ENCODE measurements at places on chromosomes 4 and X. TPM values are rescaled to one million over a fixed set of nuclear protein-coding genes. Genes with fewer than 3 reads are reported as not detected.

The PTCHD1 gene
- total RNA-seq = 1.3 TPM

The UGT2B10 gene
- total RNA-seq = not detected

The SOX3 gene
- total RNA-seq = 0.71 TPM

The DGKK gene
- total RNA-seq = not detected

The F9 gene
- not detected for total RNA-seq

The ARMCX2 gene
- total RNA-seq = 50.1 TPM

The UBA6 gene
- total RNA-seq = 85.7 TPM

The FGB gene
- total RNA-seq = not detected

The PDGFRA gene
- total RNA-seq = 14.1 TPM

The SH2D1A gene
- not detected for total RNA-seq

The STPG2 gene
- 0.66 TPM for total RNA-seq

GRCh38 chr4:89660444-89661172 is 176.4 kb downstream of the SNCA start:
- no peak for DNase-seq
- H3K27ac ChIP-seq = no peak overlapping the region
- H3K4me3 ChIP-seq = no peak overlapping the region
- H3K36me3 ChIP-seq = no peaks in the 10 kb centered on the region
- peaks cover 1% of the 10 kb centered on the region for H3K4me1 ChIP-seq
- H3K27me3 ChIP-seq = no peaks in the 10 kb centered on the region

GRCh38 chrX:105018865-105019264 is 201.6 kb downstream of the TEX13A start:
- peaks cover 7% of the 10 kb centered on the region for H3K4me1 ChIP-seq
- H3K36me3 ChIP-seq = no peaks in the 10 kb centered on the region
- H3K27me3 ChIP-seq = no peaks in the 10 kb centered on the region
- no peak overlapping the region for H3K27ac ChIP-seq

DNA sequence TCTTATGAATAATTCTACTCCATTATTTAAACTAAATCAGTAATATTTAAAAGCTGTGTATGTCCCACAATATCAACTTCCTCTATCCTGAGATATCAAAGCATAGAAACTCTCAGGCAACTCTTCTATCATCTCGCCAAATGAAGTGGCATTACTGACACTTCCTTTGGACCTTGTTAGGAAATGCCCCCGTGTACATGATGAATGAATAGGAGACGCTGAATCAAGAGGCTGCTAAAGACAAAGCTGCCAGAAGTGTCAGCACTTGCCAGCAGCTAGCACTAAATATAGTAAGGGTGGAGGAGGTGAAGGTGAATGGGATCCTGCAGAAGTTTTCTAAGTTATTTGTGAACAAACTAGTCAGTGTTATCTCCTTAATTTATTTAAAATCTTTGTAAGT is 99.5 kb upstream of the BLTP1 start:
- H3K4me1 ChIP-seq = no peaks in the 10 kb centered on the region
- no peak overlapping the region for H3K4me3 ChIP-seq
- DNase-seq = no peak
- no peak overlapping the region for H3K27ac ChIP-seq
- H3K27me3 ChIP-seq = no peaks in the 10 kb centered on the region
- H3K36me3 ChIP-seq = no peaks in the 10 kb centered on the region

GRCh38 chr4:165873298-165874071 is 448 bp downstream of the TLL1 start:
- peaks cover 6% of the 10 kb centered on the region for H3K4me1 ChIP-seq
- peak overlapping the region; percentile 94 for H3K4me3 ChIP-seq
- H3K27ac ChIP-seq = peak overlapping the region; percentile 22
- H3K36me3 ChIP-seq = no peaks in the 10 kb centered on the region
- peaks cover 13% of the 10 kb centered on the region for H3K27me3 ChIP-seq

DNA sequence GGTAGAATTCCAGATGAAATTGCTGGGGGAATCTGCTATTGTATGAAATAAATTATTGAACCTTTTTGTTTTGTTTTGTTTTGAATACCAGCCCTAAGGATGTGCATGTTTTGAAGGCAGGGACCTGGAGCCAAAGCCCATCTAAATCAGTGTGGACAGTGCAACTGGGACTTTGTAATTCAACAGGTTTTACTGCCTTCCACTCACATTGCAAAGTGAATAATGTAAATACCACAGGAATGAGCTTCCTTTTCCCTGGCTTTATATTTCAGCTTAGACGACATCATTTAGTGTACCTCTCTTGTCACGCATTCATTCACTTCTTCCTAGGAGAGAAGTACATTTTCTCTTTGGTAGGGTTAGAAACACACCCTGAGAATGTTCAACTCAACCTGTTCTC is 795.0 kb downstream of the CENPC start:
- no peaks in the 10 kb centered on the region for H3K36me3 ChIP-seq
- H3K27me3 ChIP-seq = no peaks in the 10 kb centered on the region
- H3K4me1 ChIP-seq = no peaks in the 10 kb centered on the region
- H3K4me3 ChIP-seq = no peak overlapping the region
- no peak overlapping the region for H3K27ac ChIP-seq

GRCh38 chr4:40572692-40573310 is 56.9 kb downstream of the RBM47 start:
- H3K27ac ChIP-seq = no peak overlapping the region
- no peak for DNase-seq
- H3K4me3 ChIP-seq = no peak overlapping the region
- H3K4me1 ChIP-seq = no peaks in the 10 kb centered on the region

DNA sequence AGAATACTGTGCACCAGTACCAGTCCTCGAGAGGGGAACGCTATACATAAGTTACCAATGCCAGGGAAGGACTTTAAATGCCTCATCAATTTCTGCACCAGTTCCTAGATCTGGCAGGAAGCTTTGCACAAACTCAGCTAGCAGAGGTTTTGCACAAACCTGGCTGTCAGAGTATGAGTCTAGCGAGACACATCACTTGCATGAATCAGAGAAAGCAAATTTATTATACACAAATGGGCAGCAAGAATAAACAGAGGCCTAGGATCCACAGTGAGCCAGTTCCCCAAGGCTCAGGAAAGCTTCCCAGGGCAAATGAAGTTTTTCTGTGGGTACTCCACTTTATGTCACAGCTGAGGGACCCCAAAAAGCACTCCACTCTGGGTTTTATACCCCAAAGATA is 523.5 kb downstream of the CFAP47 start:
- no peak overlapping the region for H3K27ac ChIP-seq
- no peaks in the 10 kb centered on the region for H3K27me3 ChIP-seq
- DNase-seq = no peak
- H3K4me3 ChIP-seq = no peak overlapping the region
- H3K36me3 ChIP-seq = no peaks in the 10 kb centered on the region
- no peaks in the 10 kb centered on the region for H3K4me1 ChIP-seq

- H3K4me3 ChIP-seq = peak overlapping the region; percentile 91
- H3K27me3 ChIP-seq = no peaks in the 10 kb centered on the region
- H3K4me1 ChIP-seq = peaks cover 4% of the 10 kb centered on the region
- DNase-seq = peak; percentile 96
- peak overlapping the region; percentile 99 for H3K27ac ChIP-seq
These were observed 977 bp upstream of the USP9X start for GRCh38 chrX:41084044-41084892.

DNA sequence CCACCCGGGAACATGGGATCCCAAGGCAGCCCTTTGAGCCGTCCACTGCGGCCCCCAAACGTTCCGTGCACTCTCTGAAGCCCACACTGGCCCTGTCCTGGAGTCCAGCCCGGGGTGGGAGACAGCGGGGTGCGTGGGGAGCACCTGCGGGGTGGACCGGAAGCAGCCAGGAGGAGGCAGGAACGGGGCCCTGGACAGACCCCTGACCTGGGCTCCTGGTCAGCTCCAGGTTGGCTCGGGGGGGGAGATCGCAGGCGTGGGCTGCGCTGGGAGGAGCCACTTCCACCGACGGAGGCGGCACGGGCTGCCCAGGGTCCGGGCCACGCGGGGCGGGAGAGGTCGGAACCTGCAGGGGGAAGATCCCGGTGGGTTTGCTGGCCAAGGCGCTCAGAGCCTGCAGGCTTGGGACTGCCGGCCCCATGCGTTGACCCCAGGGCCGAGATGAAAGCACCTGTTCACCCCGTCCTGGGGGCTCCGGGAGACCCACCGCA is 5.7 kb upstream of the PLCXD1 start:
- peaks cover 7% of the 10 kb centered on the region for H3K27me3 ChIP-seq
- no peaks in the 10 kb centered on the region for H3K4me1 ChIP-seq
- peak overlapping the region; percentile 86 for H3K27ac ChIP-seq
- H3K36me3 ChIP-seq = no peaks in the 10 kb centered on the region
- H3K4me3 ChIP-seq = no peak overlapping the region

- no peaks in the 10 kb centered on the region for H3K27me3 ChIP-seq
- no peaks in the 10 kb centered on the region for H3K4me1 ChIP-seq
- no peak for DNase-seq
- no peak overlapping the region for H3K27ac ChIP-seq
- no peak overlapping the region for H3K4me3 ChIP-seq
- no peaks in the 10 kb centered on the region for H3K36me3 ChIP-seq
These were observed 202.7 kb upstream of the ETNPPL start for GRCh38 chr4:108965472-108966076.

- H3K4me1 ChIP-seq = no peaks in the 10 kb centered on the region
- DNase-seq = no peak
- H3K27me3 ChIP-seq = no peaks in the 10 kb centered on the region
- H3K27ac ChIP-seq = no peak overlapping the region
- H3K4me3 ChIP-seq = no peak overlapping the region
These were observed 51.1 kb downstream of the ENOPH1 start for GRCh38 chr4:82481506-82481840.

- no peak overlapping the region for H3K27ac ChIP-seq
- H3K27me3 ChIP-seq = no peaks in the 10 kb centered on the region
- no peaks in the 10 kb centered on the region for H3K36me3 ChIP-seq
- no peak for DNase-seq
- no peaks in the 10 kb centered on the region for H3K4me1 ChIP-seq
- no peak overlapping the region for H3K4me3 ChIP-seq
These were observed 1718.0 kb upstream of the PCDH7 start for GRCh38 chr4:29002151-29002550.

DNA sequence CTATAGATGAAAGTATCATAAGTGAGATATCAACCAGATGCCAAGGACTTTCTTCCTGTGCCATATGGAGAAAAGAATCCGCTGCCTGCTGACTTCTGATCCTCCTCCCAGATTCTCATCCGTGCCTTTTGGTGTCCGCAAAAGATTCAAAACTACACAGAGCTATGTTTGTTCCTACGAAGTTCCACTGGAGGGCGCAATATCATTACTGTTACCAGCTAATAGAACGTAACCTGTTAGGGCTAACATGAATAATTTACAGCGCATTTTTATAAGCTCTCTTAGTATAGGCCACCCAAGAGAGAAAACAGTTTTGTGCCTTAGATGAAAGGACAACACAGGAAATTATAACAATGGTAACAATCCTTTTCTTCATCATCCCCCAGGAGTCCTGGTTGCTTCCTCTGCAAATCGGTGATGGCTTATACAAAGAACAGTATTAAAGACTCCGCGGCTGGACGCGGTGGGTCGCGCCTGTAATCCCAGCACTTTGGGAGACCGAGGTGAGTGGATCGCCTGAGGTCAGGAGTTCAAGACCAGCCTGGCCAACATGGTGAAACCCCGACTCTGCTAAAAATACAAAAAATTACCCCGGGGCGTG is 22.8 kb upstream of the CENPVL3 start:
- no peaks in the 10 kb centered on the region for H3K4me1 ChIP-seq
- no peak overlapping the region for H3K4me3 ChIP-seq
- no peaks in the 10 kb centered on the region for H3K27me3 ChIP-seq

- H3K4me1 ChIP-seq = peaks cover 21% of the 10 kb centered on the region
- H3K27me3 ChIP-seq = no peaks in the 10 kb centered on the region
- H3K27ac ChIP-seq = no peak overlapping the region
- DNase-seq = no peak
- no peaks in the 10 kb centered on the region for H3K36me3 ChIP-seq
These were observed 19.7 kb downstream of the RWDD4 start for GRCh38 chr4:183639291-183639690.

DNA sequence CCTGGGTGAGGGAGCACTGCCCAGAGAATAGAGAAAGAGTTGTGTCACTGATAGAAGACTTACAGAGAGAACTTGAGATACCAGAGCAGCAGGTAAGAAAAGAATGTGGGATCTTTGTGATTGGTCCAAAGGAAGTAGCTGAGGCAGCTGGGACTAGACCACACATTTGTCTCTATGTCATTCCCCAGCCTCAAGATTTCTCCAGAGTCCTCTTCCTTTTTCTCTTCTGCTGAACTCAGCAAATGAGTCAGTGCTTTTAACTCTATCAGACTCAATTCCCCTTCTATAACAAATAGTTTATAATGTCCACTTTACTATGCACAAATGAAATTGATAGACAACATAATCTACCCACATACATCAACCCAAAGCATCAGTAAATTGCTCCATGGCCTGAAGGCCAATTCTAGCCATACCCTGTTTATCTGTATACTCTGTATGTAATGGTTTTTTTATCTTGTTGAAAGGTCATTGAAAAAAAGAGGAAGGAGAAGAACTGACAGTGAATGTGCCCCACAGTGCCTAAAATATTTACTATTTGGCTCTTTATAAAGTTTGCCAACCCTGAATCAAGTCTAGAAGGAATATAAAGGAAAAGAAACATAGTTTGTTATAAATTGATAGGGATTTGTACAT is 38.2 kb downstream of the ETDC start:
- H3K27ac ChIP-seq = no peak overlapping the region
- no peak overlapping the region for H3K4me3 ChIP-seq
- DNase-seq = no peak
- H3K4me1 ChIP-seq = peaks cover 1% of the 10 kb centered on the region
- H3K27me3 ChIP-seq = peaks cover 2% of the 10 kb centered on the region

- H3K27ac ChIP-seq = no peak overlapping the region
- no peaks in the 10 kb centered on the region for H3K36me3 ChIP-seq
- H3K4me3 ChIP-seq = no peak overlapping the region
- H3K4me1 ChIP-seq = no peaks in the 10 kb centered on the region
- DNase-seq = no peak
These were observed 141.0 kb upstream of the FAM47C start for GRCh38 chrX:36867143-36867542.

DNA sequence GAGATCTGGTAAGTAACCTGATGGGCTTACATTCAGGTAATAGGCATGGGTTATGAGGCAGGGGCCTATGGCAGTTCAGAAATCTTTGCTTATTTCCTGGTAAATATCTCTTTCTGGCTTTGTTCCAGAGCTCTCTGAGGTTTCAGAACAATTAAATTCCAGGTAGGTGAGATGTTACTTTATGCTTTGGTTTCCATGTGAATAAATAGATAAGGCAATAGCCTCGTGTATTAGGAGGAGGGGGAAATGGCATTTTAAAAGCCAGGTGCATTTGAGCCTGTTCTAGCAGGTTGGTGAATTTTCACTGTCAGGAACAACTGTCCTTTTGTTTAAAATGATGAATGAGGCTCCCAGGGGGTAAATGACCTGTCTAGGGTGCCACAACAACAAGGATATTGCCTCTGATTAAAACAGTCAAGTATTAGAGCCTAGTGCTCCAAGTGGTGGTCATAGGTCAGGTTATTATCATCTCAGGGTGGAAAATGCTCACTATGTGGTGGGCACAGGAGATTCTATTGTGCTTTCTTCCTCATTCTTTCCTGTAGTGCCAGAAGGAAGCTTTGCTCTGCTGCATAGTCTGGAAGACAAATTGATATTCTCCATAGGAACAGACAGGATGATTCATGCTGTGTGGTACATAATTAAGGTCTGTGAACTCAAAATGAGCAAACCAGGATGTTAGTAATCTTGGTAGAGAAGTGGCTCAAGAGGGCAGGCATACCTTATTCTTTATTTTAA is 296.2 kb downstream of the INPP4B start:
- H3K4me1 ChIP-seq = peaks cover 8% of the 10 kb centered on the region
- no peaks in the 10 kb centered on the region for H3K27me3 ChIP-seq
- H3K4me3 ChIP-seq = no peak overlapping the region
